ENCODE measurements at places on chromosomes 3 and 15. TPM values are rescaled to one million over a fixed set of nuclear protein-coding genes. Genes with fewer than 3 reads are reported as not detected.

- no peak for DNase-seq
Observed at GRCh38 chr15:22868928-22869327, 30.5 kb downstream of the NIPA2 start.

DNA sequence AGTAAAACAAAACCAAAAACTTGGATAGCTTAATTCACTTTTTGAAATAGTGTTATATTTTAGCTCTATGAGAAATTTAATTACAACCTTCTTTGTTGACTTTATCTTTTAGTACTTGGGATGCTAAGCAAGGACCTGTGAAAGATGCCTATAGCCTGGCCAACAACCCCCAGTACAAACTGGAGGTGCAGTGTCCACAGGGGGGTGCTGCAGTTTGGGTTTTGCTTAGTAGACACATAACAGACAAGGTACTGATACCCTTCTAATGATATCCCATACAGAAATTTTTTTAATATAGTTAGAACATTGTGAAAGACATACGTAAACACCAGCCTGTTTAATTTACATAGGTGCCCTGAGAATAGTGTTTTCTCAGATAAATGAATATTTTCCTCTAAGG, 35.3 kb downstream of the CAPN7 start:
- peak; percentile 24 for DNase-seq

DNA sequence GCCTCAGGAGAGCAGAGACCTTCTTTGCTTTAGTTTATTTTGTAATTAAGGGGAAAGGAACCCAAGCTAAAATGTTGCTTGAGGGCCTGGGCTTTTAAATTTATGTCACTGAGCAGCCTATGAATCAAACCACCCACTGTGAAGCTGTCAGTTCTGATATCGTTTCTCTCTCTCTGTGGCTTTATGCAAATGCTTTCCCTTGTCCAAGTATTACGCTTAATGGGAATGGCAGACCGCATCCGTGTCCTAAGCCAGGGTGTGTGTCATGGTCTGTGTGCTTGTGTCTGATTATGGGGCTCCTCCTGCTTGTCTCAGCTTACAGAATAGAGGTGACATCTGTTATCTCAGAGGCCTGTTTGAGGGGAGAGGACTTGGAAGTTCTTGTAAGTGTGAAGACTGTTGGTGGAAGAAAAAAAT, 82.4 kb downstream of the EBLN2 start:
- no peak for DNase-seq

GRCh38 chr3:197791892-197792647, 1.0 kb downstream of the LRCH3 start:
- no peak for DNase-seq

DNA sequence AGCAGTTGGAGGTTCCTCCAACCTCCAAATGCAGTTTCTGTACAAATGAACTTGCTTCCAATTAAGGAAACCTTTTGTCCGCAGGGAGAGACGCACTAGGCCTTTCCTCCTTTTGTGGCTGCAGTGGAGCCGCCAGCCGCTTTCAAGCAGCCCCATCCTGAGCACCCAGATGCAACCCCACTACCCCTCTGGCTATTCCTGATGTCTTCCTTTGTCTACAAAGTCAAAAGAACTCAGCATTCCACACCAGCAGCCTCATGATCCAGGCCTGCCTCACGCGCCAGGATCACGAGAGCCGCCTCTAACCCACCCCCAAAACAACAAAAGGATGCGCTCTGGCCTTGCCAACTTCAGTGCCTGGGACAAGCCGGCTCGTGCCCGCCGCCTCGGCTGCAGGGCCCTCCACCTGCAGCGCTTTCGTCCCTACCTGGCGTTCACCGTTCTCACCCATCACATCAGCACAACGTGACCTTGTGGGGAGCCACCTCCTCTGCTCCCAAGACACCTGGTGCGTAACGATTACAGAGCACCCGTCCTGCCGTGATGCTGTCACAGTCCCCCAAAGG, 48.2 kb upstream of the MUC4 start:
- DNase-seq = no peak

DNA sequence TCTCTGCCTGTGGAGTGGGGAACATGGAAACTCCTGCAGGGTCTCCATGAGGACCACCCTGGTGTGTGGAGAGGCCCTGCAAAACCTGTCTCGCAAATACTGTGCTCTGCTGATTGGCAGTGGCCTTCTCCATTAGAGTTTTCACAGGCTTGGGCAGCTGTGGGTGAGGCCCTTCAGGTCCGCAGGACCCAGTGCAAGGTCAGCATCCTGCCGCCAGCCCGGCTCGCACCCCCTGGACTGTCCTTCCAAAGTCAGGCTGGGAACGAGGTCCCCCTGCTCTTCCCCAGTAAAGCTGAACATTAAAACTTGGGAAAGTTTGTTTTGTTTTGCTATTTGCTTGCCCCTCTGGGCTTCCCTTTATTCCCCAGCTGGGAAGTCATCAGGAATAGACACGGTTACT, 85.0 kb upstream of the PLXNA1 start:
- no peak for DNase-seq

DNA sequence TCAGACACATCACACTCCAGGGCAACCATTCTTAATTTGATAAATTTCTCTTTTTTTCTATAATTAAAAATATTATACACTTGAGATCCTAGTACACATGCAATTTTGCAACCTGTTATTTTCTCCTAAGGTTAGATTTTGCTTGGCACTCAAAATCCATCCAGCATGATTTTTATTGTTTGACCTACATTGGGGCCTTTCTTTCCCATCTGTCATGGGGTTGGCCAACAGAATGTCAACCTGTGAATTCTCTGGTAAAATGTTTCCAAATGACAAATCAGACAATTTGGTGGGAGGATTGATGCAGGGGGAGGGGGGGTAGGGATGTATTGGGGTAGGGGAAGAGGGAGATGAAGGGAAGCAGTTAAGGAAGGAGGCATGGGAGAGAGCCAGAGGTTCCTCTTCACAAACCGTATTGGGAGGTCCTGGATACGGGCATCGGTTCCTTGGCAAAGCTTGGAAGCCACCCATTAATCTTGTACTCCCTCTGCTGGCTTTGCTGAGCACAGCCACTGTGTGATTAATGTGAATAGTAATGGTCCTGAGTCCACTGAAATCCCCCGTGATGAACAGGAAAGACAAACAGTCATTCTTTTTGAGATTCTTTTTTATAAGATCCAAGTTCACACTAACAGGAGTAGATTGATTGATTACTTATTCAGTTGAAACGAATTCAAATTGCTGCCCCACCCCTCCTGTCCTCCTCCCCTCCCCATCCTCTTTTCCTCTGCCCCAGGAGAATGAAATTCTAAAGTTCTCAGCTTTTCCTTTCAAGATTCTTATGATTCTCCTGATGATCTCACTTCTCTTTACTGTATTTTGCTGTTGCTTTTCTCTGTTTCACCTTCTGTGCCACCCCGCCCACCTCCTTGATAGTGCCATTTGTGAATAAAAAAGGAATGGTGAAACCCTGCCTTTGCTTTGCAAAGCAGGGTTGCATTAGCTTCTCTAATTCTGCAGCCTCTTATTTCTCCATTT, 82.2 kb upstream of the SLC25A26 start:
- DNase-seq = peak; percentile 68

GRCh38 chr15:69958496-69959084, 139.1 kb downstream of the TLE3 start:
- no peak for DNase-seq

The PLSCR2 gene
- total RNA-seq = not detected

The XRN1 gene
- 50.1 TPM for total RNA-seq

The NR2C2 gene
- total RNA-seq = 49.1 TPM

Measured in endothelial cell (in vitro differentiated cells).